Lower leg skin (tissue), 4 donors: ENCODE measurements at places on chromosomes 12 and 14. TPM values are rescaled to one million over a fixed set of nuclear protein-coding genes. Genes with fewer than 3 reads are reported as not detected.

GRCh38 chr12:1322821-1323220, 271.6 kb downstream of the FBXL14 start:
- DNase-seq: no peak

Gene TBPL2
- total RNA-seq: not detected

GRCh38 chr12:93419388-93420034, 22.2 kb downstream of the UBE2N start:
- no peak for DNase-seq

Gene GLS2
- total RNA-seq: 6.7 TPM

GRCh38 chr12:119036878-119037825, 55.8 kb downstream of the SRRM4 start:
- DNase-seq: no peak
